ENCODE measurements at places on chromosomes 6 and 20.
A peak's percentile ranks its signal among the peaks of the same experiment; 100 is the strongest.

GRCh38 chr6:107703606-107704005 lies 120.5 kb downstream of the SCML4 start:
- no peak for ATAC-seq

DNA sequence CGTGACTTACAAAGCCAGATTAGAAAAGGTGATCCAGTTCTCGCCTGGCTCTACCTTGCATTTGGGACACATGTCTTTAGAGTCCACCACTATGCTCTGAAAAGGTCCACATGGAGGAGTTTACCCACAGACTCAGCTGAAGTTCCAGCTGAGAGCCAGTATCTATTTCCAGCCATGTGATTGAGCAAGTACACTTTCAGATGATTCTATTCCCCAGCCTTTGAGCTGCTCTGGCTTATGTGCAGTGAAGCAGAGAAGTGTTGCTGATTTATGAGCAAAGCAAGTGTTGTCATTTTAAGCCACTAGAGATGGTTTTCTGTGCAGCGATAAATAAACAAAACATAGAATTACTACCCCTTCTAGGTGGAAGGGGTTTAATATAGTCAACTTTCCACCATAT lies 520.8 kb upstream of the RNF217 start:
- no peak for ATAC-seq

DNA sequence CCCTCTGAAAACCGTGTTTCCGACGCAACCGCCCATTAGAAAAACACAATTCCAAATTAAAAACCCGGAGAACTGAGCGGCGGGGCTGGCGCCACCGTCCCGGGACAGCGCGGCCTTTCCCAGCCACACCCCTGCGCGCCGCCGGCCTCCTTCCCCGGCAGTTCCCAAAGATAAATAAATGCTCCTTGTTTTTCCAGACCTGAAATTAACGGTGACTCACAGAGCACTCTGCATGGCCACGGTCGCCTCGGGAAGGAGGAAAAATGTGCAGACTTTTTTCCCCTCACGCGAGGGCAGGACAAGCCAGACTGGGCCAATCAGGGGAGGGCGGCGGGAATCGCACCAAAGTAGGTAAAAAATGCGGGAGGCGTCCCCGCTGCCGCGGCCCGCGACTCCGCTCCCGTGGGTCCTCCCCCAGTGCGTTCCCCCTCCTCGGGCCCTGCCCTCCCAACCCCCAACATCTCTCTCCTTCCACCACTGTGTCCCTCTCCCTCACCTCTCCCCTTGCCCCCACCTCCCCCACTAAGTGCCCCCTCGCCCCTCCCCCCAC lies 828 bp upstream of the DSTN start:
- ATAC-seq = no peak

GRCh38 chr6:29924731-29925130 lies 17.6 kb upstream of the HLA-A start:
- ATAC-seq = peak; percentile 78

DNA sequence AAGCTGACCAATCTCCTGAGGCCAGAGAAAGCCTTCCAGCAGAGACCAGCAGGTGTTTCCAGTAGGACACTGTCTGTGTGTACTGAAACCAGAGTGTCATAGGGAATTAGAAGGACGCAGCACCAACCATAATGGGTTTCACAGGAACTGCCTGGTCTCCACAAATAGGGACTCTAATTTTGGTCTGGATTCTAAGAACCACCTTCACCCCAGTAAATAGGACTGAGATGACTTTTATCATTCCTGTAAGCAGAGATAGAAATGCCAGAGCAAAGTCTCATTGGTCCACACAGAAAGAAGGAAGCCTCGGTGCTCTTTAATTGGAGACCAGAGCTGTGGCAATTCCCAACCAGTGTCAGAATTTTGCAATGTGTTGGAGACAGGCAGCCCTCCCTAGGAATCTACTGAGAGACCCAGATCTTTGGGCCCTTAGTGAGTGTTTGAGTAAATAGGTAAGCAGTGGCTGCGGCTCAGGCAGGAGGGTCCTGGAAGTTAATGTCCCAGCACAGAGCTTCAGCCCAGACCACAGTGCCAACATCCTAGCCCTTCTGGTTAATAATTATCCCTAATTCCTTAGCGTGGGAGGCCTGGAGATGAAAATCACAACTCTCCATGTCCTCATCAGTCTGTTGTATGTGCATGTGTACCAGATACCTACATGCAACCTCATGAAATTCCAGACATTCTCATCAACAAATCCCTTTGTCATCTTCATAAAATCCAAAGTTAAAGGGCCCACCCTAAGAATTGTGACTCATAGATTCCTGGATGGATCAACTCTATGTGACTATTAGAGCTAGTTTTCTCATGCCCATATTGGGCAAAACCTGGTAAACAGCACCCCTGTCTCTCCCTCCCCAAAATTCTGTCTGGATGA lies 81.2 kb downstream of the UNC5CL start:
- ATAC-seq = no peak

GRCh38 chr6:13124131-13124530 lies 204.2 kb downstream of the TBC1D7 start:
- ATAC-seq = no peak

DNA sequence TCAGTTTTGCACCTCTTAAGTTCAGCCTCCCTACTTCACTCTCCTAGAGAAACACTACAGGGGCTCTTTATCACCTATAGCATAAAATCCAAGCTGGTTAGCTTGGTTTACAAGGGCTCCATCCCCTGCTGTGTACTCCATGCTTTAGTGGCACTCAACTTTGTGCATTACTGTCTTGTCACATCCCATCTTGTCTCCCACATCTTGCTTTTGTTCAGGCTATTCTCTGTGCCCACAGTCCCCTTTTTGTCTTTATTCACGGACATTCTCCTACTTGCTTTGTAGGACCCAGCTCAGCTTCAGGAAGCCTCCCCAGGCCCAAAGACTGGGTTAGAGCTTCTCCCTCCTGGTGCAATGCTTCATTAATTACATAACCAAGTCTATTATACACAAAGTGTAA lies 107.9 kb upstream of the SPACA1 start:
- ATAC-seq = no peak

- ATAC-seq = no peak
Observed at GRCh38 chr6:85015396-85015990, 251.1 kb upstream of the TBX18 start.
